ENCODE measurements at places on chromosomes 7 and 10.

DNA sequence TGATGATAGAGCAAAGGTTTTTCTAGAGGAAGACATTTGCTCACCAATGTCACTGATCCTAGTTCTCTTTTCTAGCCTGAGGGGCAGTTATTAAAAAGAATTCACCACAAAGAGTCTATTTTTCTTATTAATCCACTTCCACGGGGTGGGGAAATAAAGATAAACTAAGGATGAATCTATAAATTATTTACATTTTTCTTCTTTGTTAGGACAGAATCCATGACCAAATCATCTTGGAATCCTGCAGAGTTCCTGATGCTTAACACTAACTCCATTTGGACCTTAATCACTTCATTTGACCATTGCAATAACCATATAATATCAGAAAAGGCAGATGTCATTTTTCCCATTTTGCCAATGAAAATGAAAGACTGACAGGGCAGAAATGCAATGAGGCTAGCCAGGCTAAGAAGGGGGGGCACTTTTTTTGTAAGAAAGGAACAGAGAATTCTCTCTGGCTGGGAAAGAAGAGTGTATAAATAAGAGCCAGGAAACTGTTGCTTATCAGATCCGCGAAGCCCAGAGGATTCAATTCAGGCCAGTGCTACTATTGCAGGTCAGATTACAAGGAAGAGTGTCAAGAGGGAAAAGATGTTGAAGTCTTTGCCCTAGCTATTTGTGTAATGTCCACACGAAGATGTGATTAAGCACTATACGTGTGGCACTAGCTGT lies 433.2 kb downstream of the TNS3 start:
- no peak for DNase-seq

DNA sequence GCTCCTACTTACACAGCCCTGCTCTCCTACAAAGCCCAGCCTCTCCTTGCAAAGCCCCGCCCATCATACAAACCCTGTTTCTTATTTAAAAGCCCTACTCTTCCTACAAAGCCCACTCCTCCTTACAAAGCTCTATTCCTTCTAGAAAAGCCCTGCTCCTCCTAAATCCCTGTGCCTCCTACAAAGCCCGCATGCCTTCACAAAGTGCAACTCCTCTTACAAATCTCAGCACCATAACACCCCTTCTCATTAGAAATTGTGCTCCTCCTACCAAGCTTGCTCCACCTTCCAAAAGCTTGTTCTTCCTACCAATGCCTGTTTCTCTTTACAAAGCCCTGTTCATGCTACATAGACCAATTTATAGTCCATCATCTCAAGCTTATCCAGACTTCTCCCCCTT lies 66.1 kb downstream of the PCGF5 start:
- DNase-seq = no peak

DNA sequence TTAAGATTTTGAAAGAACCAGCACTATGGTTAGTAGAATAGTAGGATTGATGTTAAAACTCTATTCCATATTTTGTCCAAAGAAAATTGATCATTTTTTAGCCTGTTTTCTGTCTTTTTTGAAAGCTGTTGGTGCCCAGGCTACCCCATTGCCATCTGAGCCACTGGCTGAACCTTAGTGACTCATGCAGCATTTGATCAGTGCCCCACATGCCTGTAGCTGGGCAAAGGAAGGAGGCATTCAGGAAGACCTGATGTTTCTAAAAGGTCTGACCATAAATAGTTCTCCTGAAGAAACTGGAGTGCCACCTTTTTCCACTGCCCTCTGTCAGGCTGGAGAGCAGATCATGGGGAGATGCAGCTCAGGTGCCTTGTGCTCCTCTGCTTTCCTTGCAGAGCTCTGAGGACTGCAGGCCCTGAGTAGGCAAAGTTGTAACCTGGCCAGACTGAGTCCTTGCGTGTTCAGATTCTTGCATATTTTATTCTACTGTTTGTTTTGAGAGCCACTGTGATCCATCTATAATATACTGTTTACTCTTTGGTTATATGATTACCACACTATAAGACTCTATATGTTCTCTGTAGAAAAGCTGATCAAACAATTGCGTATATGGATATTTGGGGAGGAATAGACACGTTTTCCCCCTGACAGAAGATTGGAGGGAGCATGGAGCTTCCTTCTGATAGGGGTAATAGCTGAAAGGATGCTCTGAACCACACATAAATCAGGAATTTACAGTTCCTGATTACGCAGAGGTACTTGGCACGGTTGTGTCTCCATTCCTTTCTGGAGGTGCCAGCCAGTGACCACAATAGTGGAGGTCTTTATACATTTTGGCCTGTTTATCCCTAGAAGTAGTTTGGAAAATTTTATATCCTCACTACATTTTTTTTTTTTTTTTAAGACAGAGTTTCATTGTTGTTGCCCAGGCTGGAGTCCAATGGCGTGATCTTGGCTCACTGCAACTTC lies 48.9 kb upstream of the GJD4 start:
- no peak for DNase-seq

GRCh38 chr7:87151002-87151728 lies 1.1 kb upstream of the DMTF1 start:
- no peak for DNase-seq

DNA sequence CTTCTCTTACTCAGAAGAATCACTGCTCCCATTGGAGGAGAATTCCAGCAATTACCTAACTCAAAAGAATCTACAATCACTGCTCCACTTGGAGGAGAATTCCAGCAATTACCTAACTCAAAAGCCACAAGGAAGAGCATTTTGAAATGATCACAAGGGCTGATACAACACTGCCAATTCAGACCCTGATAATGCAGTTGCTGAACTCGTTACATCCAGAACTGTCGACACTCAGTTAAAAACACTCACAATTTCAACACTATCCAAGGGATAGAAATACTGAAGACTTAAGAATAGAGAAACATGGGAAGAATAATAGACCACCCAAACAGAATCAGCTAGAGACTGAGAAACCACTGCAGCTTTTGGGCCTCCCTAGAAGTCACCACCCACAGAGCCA lies 27.8 kb downstream of the AFAP1L2 start:
- DNase-seq = no peak

DNA sequence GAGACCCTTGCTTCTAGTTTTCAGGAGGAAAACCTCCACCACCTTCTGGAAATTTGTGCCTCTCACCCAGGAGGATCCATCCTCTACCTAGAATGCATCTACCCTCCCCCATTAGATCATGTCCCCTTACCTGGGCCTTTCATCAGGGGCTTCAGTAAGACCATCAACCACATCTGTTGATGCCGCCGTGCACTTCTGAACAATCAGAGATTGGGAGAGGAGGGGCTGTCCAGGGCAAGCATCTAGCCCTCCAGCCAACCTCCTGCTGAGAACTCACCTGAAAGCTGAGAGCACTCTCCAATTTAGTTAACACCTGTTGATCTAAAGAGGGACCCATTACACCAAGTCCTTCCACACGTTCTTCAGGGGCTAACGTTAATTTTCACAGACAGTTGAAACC lies 57.6 kb upstream of the PIK3CG start:
- no peak for DNase-seq

DNA sequence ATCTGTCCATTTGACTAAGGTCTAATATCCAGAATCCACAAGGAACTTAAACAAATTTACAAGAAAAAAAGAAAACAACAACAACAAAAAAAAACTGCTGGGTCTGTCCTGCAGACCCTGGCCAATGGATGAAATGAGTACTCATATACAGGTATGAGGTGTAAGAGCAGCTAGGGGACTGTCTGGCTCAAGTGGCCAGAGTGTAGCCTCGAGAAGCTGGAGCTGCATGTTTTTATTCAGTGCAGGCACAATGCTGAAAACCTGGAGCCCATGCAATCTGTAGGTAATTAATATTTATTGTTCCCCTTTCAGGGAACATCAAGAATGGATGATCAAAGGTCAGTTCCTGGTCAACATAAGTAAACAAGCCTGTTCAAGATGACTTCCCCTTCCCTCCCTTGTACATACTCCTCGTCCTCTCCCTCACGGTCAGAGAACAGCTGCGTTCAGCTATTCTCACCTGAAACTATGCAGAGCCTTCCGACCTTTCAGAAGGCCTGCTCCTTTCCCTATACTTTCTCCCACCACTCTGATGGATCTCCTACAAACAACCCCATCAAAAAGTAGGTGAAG lies 15.5 kb downstream of the CYP2C19 start:
- no peak for DNase-seq

DNA sequence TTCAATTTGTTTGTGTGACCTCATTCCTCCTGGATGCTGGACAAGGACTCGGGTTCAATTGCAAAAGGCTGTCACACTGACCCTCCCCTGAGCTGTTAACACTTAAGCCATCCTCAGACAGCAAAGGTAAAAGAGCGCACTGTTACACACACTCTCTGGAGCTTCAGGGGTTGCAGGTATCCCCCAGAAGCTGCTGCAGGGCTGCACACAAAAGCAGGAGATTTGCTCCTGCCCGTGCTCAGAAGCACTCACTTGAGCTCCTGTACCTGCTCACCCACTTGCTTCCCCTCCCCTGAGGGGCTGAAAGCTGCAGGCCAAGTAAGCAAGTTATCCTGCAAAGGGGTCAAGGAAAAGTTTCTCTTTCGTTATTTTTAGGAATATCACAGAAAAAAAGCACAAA lies 886.2 kb upstream of the ZWINT start:
- no peak for DNase-seq

GRCh38 chr10:31678139-31678536 lies 250.5 kb downstream of the ARHGAP12 start:
- no peak for DNase-seq

DNA sequence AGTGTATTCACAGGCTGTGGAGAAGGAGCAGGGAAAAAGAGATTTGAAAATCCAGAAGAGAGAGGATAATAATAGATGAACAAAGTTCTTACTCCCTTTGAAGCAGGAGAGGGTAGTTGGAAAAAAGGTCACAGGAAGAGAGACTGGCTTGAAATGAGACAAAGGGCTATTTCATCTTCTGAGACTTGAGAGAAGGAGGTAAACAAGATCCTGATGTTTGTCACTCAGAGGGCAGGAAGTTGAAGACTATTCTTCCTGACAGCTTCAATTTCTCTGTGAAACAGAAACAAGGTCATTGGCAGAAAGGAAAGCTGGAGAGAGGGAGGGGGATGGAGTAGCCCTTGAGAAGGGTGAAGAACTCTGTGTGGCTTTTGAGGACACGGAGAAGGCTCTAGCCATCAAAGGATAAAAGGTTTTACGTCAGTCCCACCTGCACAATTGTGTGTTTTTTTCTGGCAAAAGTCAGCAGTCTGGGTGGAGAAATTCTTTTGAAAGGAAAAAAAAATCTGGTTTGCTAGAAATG lies 216.1 kb upstream of the STEAP4 start:
- DNase-seq = no peak

- no peak for DNase-seq
Measured at GRCh38 chr10:52954407-52954806, 181.8 kb upstream of the MBL2 start.

DNA sequence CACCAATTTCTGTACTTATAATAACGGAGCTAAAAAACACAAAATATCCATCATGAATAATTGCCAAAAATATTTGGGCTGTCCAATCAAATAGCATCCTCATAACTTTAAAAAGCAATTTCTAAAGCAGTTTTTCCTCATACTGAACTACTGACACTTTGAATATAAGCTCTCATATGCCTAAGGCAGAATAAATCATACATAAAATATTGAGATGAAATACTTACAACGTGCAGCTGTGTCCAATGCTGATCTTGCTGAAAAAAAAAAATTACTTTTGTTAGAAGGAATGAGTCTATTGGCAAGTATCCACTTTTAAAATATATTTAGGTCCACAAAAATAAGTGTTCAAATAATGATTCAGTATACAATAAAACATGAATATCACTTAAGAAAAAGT lies 24.2 kb downstream of the FAM3C start:
- DNase-seq = no peak

- DNase-seq = no peak
Measured at GRCh38 chr7:70997261-70997660, 134.7 kb upstream of the GALNT17 start.

GRCh38 chr7:78904983-78905382 lies 548.5 kb downstream of the MAGI2 start:
- no peak for DNase-seq

GRCh38 chr10:15860692-15861201 lies 440 bp upstream of the MINDY3 start:
- DNase-seq = no peak

DNA sequence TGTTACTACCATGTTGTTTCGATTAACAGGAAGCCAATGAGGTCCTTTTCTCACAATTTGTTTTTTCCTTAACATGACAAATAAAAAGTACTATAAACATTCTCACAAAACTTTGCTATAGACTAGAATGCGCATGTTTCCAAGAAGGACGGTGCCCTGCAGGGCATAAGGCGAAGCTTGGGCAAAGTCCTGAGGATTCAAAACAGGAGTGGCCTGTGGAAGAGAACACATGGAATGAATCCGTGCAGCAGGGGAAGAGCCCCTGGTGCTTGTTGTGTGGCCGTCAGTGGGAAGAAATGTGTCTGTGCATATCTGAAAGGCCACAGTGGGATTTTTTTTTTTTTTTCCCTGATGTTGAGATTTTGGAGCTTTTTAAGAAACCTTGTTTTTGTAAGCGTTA lies 67.6 kb downstream of the ITGA8 start:
- DNase-seq = no peak

GRCh38 chr10:44471410-44471809 lies 86.5 kb upstream of the CXCL12 start:
- no peak for DNase-seq

GRCh38 chr10:122421054-122421625 lies 33.3 kb upstream of the ARMS2 start:
- DNase-seq = no peak

GRCh38 chr7:145884716-145885514 lies 231.7 kb upstream of the CNTNAP2 start:
- DNase-seq = no peak

DNA sequence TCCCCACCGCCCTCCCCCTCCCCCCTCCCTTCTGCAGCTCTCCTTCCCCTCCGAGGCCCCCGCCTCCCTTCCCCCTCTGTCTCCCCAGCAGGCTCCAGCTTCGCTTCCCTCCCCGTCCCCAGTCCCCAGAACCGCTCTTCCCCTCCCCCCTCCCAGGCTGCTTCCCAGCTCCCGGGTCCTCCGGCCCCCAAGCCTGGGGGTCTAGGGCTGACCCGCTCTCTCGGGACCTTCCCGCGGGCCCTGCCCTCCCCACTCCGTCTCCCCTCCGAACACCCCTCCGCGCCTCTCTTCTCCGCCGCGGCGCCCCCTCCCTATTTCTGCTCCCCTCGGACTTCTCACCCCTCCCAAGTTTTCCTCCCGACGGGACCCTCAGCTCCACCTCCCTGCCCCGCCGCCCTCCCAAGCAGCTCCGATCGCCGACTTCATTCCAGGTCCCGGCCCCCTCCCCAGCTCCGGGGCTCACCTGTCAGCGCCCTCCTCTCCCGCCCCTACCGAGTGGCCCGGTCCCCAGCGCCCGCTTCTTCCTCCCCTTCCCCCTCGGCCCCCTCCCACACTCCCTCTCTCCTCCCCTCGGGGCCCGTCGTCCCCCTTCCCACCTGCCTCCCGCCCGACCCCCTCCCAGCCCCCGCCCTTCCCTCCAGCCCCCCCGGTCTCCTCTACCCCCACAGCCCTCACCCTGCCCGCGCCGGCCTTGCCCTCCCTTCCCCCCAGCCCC lies 990 bp downstream of the ZNF467 start:
- no peak for DNase-seq

- DNase-seq = no peak
Measured at GRCh38 chr10:42879380-42880254, 97.0 kb downstream of the BMS1 start.

GRCh38 chr10:70886921-70887665 lies 1.3 kb downstream of the PCBD1 start:
- DNase-seq = no peak

Data from stimulated activated CD8-positive, alpha-beta memory T cell treated with anti-CD3 and anti-CD28 coated beads, Interleukin-4, amount 100 ng/mL, for 1 hour (primary cell).